ENCODE measurements at places on chromosomes 1 and 21.

GRCh38 chr1:197911857-197912696 is 5.1 kb upstream of the LHX9 start:
- DNase-seq: no peak

DNA sequence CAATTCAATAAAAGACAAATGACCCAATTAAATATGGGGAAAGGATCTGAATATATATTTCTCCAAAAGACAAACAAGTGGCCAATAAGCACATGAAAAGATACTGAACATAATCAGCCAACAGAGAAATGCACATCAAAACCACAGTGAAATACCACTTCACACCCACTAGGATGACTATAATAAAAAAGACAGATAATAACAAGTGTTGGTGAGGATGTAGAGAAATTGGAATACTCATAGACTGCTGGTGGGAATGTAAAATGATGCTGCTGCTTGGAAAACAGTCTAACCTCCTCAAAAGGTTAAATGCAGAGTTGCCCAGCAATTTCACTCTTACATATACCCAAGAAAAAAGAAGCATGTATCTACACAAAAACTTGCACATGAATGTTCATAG is 48.9 kb downstream of the PIK3R3 start:
- DNase-seq: no peak

- DNase-seq: no peak
Measured at GRCh38 chr21:44333509-44334328, 5.5 kb downstream of the CFAP410 start.

GRCh38 chr1:25055324-25055780 is 125.3 kb upstream of the RUNX3 start:
- no peak for DNase-seq

DNA sequence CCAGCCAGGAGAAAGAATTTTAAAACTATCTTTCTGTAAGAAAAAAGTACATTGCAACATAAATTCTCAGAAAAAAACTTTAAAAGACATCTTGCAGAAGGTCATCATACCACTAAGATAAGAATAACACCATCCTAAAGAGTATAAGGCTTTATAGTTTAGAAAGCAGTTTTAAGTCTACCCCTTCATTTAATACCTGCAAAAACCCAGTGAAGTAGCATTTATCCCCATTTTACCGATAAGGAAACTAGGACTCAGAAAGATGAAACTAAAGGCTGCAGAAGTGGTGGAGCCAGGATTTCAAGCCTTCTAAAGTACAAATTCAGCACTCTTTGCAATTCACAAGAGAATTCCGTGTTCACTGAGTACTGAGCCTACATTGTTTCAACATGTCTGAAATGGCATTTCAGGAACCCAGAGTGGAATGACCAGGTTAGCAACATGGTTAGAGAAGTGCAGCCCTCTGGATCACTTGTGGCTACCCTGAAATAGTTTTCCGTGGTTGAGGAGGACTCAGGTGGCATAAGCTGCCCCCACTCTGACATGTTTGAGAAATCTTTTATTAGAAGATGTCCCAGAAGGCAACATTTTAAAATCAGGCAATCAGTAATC is 6.7 kb downstream of the MYCL start:
- DNase-seq: no peak

- DNase-seq: peak; percentile 27
Measured at GRCh38 chr1:193060938-193061337, 1.5 kb downstream of the RO60 start.

DNA sequence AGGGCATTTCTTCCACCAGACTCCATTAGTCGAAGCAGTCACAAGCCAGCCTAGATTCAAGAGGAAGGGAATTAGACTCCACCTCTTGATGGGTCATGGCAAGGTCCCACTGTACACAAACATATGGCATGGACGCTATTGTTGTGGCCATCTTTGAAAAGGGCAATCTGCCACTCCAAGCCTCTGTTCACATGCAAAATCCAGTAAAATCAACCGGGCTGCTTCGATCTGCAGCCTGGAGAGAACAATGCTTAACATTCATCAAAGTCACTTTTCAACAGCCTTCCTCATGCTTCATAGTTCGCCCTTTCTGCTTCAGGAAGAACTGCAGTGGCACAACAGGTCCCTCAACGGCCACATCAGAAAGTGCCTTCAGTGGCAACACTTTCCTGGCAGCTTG is 28.0 kb upstream of the GJB5 start:
- DNase-seq: no peak

GRCh38 chr21:36127977-36128376 is 6.9 kb upstream of the CBR3 start:
- DNase-seq: no peak

DNA sequence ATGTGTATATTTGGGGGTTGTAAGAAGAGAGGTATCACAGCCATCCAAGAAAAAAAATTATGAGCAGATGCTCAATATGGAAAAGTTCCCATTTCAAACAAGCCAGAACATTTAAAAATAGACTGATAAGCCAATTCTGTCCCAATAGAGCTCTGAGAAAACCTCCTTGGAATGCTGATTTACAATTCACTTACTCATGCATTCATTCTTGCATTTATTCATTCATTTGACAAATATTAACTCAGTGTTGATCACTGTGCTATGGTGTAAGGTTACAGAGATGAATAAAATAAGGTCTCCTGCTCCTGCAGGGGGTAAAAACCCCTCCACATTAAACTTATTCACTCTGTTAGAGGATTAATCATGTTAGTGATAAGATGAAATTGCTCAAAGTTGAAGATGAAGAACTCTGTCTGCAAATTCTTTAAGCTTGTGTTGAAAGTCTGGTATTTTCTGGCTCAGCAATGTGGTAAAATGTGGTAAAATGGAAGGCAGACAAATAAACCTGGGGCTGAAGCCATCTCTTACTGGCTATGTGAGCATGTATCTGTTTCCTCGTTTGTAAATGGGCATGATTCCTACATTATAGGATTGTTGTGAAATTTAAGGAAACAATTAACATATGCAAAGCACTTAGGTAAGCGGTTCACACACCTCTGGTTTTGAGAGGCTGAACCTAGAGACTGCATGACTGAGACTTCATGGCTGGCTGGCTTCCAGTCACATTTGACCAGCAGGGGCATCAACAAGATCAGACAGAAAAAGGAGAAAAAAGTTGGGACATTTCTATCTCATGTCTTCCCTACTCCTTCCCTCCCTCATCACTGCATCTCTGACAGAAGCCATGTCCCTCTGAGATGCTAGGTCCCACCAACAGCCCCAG is 45.0 kb upstream of the DAB1 start:
- no peak for DNase-seq

DNA sequence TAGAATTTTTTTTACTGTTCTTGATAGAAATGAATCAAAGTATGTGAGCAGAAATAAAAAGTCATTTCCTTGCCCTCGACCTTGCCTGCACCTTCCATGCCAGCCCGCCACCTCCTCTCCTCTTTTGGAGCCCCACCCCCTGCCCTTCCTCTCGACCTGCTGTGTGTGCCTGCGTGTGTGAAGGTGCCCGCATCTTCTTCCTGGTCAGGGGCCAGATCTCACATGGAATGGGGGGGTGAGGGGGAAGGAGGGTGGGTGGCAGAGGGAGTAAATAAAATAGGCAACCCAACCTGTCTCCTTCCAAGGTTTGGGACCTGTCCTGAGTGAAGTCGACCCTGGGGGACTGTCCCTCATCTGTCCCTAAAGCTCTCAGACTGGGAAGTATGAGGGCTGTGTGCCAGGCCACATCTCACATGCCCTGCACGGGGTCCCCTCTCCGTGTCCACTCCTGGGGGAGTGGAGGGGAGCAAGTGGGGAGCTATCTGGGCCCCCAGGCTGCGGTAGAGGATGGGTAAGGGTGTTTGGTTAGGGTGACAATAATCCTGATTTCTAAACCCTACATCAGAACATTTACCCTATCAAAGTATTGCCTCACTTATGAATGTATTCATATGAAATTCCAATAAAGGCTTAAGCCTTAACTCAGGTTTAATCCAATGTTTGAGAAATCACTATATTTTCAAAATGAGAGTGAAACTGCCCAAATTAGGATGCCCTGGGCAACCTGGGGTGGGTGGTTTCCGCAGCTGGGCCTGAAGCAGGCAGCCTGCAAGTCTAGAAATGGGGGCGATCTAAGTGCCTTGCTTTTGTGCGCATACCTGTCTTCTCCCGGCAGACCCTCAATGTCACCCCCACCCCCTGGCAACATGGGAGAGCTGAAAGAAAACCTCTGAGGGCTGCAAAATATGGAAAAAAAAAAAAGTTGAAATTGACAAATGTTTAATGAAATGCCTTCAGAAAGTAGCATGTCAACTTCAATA is 15.4 kb downstream of the AMPD2 start:
- no peak for DNase-seq

GRCh38 chr1:26350701-26351589 is 3.0 kb downstream of the CRYBG2 start:
- DNase-seq: no peak

GRCh38 chr1:58524353-58524945 is 22.1 kb downstream of the OMA1 start:
- no peak for DNase-seq

DNA sequence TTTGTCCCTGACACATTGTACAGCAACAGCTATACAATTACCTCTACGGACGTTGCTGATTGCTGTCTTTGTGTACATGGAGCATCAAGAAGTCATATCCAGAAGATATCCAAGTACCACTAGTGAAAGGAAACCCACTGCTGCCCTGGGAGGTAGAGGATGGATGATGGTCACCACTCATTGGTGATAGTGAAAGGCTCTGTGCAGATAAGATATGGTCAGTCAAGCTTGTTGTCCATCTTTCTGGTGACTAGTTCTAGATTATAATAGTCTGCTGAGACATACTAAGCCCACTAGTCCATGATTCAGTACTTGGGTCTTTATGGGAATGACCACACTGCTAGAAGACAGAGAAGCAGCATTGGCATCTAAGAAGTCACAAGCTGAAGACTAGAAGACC is 30.3 kb downstream of the NIBAN1 start:
- DNase-seq: no peak

DNA sequence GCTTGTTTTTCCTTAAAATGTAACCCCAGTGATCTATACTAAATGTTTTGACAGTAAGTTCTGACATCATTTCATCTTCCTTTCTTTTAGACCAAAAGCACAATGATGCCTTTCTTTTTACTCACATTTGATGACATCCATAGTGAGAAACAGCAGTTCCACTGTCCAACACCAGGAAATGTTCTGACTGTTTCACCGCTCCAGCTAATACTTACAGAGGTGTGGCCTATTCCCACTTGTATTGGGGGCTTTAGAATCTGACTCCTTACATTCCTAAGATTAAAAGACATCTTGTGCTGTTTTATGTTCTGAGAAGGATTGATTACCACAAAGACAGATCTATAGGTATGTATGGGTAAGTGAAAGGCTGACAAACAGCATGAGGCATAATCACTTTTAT is 1018.2 kb upstream of the PRMT6 start:
- DNase-seq: no peak

- peak; percentile 20 for DNase-seq
Measured at GRCh38 chr21:31911138-31911907, 38.5 kb downstream of the HUNK start.

DNA sequence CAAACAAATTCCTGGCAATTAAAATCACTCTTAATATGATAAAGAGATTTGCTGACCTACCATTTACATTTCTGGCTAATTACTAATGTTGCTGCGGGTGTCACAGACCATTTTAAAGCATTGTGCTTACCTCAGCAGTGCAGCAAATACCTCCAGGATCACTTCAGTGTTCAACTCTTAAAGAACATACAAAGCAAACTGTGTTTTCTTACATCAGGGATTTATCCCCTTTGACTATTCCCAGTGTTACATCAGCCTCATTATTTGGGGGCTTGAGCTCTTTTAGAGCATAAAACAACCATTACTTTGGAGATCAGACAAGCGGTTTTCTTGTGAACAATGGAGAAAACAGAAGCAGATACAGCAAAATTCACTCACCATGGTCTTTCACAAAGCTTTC is 185.4 kb downstream of the LYPLAL1 start:
- DNase-seq: no peak

DNA sequence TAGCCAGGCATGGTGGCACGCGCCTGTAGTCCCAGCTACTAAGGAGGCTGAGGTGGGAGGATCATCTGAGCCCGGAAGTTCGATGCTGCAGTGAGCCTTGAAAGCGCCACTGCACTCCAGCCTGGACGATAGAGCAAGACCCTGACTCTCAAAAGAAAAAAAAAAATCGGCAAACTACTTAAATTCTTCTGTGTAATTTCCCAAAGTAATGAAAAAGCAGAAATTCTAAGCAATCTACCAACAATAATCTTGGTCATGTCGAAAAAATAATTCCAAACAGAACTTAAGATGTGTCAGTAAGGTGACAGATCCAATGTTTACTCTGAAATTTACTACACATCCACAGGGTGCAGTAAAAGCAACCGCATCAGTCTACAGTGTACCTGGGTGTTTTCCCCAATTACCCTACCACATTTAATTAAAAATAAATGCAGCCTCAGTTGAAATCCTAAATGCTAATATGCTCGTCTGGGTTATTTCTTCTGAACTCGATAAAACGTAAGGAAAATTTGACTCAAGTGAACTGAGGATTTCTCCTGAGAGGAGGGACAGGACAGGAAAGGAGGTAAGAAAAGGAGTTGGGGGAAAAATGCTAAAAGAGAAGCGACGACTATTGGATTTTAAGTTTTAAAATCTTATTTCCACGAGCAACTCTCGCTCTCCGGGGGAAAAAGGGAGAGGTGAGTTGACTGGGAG is 801 bp downstream of the EPRS1 start:
- peak; percentile 16 for DNase-seq

GRCh38 chr1:81377406-81377805 is 423.3 kb upstream of the ADGRL2 start:
- peak; percentile 3 for DNase-seq

- no peak for DNase-seq
Measured at GRCh38 chr1:167601442-167602383, 28.3 kb upstream of the RCSD1 start.

DNA sequence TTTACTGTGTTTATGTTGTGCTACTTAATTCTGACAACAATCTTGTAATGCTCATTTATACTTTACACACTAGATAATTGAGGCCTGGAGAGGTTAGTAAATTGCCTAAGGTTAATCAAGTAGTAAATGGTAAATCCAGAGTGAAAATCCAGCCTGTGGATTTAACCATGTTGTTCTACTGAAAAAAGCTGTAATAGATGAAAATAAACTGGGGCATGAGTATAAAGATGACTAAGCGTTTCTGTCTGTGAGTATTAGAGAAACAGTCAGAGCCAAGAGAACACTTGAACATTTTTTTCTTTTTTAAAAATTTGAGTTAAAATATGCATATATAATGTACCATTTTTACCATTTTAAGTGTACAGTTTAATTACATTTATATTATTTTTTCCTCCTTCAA is 47.9 kb upstream of the LEPR start:
- no peak for DNase-seq

GRCh38 chr1:186183970-186184628 is 191.0 kb downstream of the TPR start:
- no peak for DNase-seq

GRCh38 chr1:7643530-7643929 is 127.6 kb upstream of the VAMP3 start:
- DNase-seq: no peak

Measured in NCI-H146 (cell line).